ENCODE measurements at places on chromosomes 6 and 20. TPM values are rescaled to one million over a fixed set of nuclear protein-coding genes. Genes with fewer than 3 reads are reported as not detected.

The TNFRSF6B gene
- 2.9 TPM for total RNA-seq

The F13A1 gene
- under 0.01 TPM for total RNA-seq

The RNF182 gene
- total RNA-seq = 3.3 TPM

The SPATS1 gene
- total RNA-seq = not detected

The BPIFB3 gene
- total RNA-seq = not detected

The HSPA12B gene
- total RNA-seq = not detected

The OOEP gene
- total RNA-seq = 0.36 TPM

The TULP1 gene
- not detected for total RNA-seq

The VIP gene
- not detected for total RNA-seq

The RCAN2 gene
- 15.6 TPM for total RNA-seq

The PHACTR1 gene
- total RNA-seq = 1.2 TPM

The GUCA1A gene
- total RNA-seq = not detected

The POU5F1 gene
- total RNA-seq = 0.29 TPM

The TINAG gene
- total RNA-seq = not detected

DNA sequence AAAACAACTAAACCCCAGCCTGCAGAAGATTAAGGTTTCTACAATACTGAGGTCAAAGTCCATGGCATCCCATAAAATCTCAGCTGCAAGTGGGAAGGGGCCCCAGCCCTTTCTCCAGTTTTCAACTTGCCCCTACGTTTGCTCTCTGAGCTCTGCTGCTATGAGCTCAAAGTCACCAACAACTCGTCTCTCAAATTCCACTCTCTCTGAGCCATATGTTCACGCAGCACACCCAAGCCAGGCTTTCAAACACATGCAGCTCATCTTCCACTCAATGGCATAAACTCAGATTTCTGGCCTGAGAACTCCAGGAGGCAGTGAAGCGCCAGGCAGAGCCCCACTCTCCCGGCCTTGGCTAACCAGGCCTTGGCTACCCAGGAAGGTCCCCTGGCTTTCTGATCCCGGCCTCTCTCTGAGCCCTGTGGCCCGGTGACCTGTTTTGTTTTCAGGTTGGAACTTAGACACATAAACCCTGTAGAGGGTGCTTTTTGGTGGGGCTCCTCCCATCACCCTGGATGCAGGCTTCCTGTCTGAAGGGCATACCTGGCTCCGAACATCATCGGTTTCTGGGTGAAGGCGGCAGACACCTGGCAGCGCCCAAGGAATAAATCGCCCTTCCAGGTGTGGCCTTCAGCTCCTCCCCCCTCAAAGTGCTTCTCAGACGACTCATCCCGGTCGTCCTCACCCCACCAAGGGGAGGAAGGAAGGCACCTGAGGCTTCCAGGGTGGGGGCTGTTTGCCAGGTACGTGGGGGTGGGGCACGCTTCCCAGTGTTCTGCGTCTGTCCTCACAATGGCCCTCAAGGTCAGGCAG is 12.4 kb downstream of the SLC22A23 start:
- no peak for DNase-seq

DNA sequence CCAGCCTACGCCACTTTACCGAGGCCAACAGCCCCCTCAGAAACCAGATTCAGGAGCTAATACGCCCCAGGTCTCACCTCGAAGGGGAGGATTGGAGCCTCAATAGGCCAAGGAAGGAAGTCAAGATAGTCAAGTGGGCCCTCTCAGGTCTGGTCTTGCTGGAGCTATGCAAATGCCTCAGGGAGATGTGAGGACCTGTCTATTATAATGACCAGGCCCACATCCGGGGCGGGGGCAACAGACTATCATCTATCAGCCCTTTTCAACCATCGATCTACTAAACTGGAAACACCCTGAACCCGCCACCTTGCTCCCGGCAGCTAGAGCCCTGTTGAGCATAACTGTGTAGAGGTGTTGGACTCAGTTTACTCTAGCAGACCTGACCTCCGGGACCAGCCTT is 12.7 kb upstream of the GSTA3 start:
- DNase-seq = no peak

DNA sequence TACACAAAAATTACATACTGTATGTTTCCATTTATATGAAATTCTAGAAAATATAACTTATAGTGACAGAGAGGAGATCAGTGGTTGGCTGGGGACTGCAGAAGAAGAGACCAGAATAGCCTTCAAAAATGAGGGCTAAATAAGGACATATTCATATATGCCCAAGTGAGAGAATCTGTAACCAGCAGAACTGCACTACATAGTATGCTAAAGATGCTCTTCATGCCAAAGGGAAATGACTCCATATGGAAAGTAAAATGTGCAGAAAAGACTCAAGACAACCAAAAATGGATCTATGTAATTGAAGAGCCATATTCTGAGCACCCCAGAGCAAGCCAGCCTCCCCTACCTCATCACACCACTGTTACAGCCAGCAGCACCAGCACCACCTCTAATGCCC is 29.0 kb downstream of the ELOVL2 start:
- DNase-seq = no peak

DNA sequence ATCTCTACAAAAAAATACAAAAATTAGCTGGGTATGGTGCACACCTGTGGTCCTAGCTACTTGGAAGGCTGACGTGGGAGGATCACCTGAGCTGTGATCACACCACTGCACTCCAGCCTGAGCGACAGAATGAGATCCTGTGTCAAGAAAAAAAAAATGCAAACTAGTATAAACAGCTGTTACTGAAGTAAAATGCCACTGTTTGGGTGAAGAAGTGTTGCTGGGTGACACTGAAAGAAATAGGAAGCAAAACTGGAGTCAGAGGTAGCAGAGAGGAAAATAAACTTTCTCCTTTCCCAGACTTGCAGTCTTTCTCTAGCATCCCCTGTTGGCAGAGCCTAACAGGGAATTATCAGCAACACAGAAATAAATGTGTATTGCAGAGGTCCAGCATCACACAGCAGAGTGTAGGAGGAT is 241.2 kb upstream of the PREP start:
- no peak for DNase-seq

GRCh38 chr20:9550871-9551270 is 36.5 kb downstream of the LAMP5 start:
- DNase-seq = no peak

GRCh38 chr6:75842191-75842590 is 93.2 kb downstream of the MYO6 start:
- DNase-seq = no peak

- DNase-seq = no peak
Observed at GRCh38 chr6:129451187-129451586, 258.8 kb downstream of the ARHGAP18 start.

DNA sequence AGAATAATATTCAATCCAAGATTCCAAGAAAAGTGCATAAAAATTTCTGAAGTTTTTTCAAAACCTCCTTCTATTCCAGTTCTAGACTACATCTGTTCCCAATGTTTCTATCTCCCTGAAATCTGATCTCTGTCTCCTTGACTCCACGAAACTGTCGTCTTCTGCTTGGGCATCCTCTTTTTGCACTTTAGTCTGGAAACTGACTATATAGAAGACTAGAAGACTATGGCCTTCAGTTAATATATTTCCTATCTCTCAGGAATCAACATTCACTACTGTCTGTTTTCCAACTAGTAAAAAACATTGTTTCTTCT is 745.4 kb upstream of the ADGRB3 start:
- DNase-seq = no peak

- peak; percentile 15 for DNase-seq
Observed at GRCh38 chr6:39386487-39386886, 64.0 kb upstream of the KCNK16 start.

- DNase-seq = no peak
Observed at GRCh38 chr6:121965739-121966138, 433.7 kb upstream of the HSF2 start.

- no peak for DNase-seq
Observed at GRCh38 chr6:19175023-19175422, 662.1 kb upstream of the ID4 start.

DNA sequence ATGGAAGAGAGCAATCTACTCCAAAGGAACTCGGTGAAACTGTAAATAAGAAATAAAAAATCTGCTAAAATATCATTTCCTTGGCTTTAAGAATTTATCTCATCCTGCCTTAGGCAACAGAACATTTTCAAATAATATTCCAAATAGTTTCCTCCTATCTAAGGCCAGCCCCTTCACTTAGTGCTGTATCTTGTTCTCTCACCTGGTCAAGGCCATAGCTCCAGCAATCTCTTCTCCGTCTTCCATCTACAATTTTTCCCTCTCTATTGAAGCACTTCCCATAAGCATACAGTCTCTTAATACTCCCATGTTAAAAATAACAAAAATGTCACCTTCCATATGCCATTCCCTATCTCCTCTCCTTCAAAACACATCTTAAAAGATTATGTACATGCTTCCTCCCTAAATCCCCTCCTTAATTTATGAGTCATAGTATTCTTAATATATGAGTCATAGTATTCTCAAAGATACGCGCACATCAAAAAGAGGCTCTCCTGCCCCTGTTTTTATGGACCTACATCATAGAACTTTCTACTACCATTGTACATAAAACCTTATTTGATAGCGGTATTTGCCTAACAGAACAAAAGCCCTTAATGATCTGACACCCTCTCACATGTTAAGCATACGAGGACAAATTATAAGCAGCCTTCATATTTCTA is 146.9 kb downstream of the PDE10A start:
- no peak for DNase-seq

- DNase-seq = peak; percentile 32
Observed at GRCh38 chr20:36279362-36279761, 26.8 kb upstream of the DLGAP4 start.

DNA sequence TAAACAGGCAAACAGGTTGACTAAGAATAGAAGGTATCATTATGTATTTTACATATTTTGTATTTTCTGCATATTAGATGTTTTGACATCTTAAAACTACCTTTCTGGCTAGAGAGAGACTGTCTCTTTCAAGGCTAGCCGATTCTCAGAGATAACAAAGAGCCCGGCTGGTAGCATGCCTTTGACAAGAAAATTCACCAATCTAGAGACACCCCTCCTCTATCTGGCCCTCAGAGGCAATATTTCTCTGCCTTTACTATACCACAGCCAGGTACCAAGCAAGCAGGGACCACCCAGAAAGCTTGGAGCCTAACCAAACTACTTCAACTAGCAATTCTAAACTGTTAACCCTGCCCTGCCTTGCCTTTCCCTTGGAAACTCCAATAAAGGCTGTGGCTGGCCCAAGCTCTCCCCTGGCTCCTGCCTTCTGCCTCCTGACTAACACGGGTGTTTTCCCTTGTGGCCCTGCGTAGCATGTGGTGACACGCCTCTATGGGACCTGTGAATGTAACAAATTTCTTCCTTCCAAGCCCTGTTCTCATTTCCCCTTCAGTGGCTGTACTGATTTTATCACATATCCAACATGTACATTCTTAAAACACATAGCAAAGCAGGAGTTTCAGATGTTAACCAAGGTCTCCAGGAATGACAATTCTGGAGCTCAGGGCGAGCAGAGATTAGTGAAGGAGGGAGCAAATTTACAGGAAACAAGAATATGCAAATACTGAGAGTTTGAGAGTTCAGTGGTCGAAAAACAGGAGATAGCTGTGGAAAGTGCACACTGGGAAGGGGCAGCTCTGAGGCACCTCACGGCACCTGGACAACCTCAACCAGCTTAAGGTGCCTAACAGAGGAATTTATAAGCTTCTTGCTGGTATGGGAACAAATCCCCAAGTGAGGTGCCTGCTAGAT is 120.8 kb downstream of the BACH2 start:
- DNase-seq = peak; percentile 34

GRCh38 chr20:18585134-18585533 is 2.7 kb upstream of the DTD1 start:
- no peak for DNase-seq

DNA sequence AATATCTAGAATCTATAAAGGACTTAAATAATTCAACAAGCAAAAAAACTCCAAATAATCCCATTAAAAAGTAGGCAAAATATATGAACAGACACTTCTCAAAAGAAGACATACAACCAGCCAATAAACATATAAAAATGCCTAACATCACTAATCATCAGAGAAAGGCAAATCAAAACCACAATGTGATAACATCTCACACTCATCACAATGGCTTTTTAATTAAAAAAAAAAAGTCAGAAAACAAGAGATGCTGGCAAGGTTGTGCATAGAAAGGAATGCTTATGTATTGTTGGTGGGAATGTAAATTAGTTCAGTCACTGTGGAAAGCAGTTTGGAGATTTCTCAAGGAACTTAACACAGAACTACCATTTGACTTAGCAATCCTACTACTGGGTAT is 979.6 kb upstream of the MAP3K7 start:
- no peak for DNase-seq

DNA sequence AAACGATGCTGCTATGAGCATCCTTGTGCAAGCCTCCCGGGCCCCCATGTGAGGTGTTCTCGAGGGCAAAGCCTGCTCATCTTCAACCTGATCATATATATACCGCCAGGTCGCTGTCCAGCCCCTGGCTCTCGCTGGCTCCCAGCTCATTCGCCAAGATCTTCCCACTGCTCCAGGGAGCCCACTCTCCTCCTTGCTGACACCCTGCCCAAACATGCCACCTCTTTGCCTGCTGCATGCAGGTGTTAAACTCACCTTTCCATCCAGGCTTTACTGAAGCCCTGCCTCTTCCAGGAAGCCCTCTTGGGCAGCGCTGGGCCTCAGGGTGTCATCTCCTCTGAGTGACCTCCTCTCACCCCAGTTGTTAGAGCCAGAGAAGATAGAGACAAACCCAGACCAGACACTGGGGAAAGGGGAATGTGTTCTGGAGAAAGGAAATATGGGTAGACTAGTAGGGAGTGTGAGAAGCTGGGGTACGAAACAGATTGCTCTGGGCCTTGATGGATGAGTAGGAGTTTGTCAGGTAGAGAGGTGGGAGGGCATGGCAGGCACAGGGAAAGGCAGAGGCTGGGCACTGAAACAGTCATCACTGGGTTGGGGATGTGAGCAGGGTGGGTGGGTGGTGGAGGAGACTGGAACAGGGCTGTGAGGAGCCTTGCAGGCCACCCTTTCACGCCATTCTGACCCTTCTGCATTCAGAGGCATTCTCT is 1.2 kb upstream of the DLGAP4 start:
- peak; percentile 82 for DNase-seq

- peak; percentile 92 for DNase-seq
Observed at GRCh38 chr6:157269261-157269794, 54.0 kb downstream of the TMEM242 start.

GRCh38 chr6:96022225-96022624 is 6.5 kb downstream of the FUT9 start:
- no peak for DNase-seq

DNA sequence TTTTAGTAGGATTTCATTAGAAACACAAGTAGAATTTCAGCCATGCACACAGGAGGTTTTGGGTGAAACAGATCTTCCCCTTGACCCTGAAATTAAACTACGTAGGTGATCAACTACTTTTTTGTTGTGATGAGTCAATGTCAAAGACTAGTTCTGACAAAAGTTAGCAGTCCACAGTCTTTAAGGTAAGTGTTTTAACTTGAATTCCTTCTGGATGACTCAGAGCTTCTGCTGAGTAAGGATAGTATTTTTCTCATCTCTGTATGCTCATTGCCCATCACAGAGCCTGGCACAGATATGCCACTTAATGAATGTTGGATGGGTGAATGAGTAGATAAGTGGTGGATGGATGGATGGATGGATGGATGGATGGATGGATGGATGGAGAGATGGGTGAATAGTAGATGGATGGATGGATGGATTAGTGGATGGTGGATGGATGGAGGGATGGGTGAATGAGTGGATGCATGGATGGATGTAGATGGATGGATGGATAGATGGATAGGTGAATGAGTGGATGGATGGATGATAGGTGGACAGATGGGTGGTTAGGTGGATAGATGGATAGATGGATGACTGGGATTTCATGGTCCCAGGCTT is 165.3 kb downstream of the ZMYND8 start:
- no peak for DNase-seq
